Muscle of back (tissue), 13 donors: ENCODE measurements at places on chromosomes 2 and 18.

GRCh38 chr2:16321872-16322271 lies 343.8 kb downstream of the CYRIA start:
- DNase-seq: no peak

DNA sequence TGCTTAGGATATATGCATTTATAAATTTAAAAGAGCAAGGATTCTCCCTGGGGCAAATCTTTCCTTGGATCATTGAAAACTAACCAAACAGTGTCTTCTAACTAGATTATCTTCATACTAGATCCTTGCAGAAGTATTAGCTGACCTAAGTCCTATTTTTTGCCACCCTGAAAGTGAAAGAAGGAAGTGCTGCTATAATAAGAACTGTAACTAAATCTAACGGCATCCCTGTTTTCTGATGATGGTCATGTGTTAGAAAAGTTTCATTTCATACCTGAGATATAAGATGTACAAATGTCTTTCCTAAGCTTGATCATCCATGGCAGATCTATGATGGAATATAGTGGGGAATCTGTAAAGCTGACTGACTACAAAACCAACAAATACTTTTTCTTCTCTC lies 102.7 kb downstream of the MAP2 start:
- DNase-seq: no peak

GRCh38 chr2:729376-729861 lies 52.2 kb upstream of the TMEM18 start:
- DNase-seq: no peak

DNA sequence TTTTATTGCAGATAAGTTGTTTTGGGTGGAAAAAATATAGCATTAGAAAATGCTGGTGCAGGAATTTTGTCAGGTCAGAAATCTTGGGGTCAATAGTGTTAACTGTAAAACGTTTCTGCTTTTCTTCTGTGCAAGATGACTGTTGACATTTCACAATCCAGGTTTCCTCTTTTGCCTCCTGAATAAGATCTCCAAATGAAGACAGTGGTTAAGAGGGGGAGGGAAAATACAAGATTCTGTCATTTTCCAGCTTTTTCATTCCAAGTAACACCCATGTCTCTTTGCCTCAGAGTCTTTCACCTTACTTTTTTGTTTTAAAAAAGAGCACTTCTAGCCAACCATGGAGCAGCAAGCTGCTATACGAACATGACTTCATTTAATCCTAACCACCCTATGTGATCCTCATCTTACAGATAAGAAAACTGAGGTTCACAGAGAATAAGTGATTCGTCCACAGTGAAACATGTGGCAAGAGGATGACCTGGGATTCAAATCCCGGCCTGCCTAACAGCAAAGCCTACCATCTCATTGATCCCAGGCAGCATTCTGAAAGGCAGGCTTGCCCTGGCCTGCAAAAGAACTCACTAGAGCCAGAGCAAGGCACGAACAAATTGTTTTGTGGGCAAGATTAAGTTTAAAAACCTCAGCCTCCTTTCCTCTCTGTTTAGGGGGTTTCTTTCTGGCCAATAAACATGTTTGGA lies 3.0 kb downstream of the PLEK start:
- DNase-seq: no peak

GRCh38 chr2:239811111-239811781 lies 213.9 kb downstream of the NDUFA10 start:
- peak; percentile 91 for DNase-seq

GRCh38 chr18:51251625-51252024 lies 54.1 kb upstream of the MEX3C start:
- no peak for DNase-seq

DNA sequence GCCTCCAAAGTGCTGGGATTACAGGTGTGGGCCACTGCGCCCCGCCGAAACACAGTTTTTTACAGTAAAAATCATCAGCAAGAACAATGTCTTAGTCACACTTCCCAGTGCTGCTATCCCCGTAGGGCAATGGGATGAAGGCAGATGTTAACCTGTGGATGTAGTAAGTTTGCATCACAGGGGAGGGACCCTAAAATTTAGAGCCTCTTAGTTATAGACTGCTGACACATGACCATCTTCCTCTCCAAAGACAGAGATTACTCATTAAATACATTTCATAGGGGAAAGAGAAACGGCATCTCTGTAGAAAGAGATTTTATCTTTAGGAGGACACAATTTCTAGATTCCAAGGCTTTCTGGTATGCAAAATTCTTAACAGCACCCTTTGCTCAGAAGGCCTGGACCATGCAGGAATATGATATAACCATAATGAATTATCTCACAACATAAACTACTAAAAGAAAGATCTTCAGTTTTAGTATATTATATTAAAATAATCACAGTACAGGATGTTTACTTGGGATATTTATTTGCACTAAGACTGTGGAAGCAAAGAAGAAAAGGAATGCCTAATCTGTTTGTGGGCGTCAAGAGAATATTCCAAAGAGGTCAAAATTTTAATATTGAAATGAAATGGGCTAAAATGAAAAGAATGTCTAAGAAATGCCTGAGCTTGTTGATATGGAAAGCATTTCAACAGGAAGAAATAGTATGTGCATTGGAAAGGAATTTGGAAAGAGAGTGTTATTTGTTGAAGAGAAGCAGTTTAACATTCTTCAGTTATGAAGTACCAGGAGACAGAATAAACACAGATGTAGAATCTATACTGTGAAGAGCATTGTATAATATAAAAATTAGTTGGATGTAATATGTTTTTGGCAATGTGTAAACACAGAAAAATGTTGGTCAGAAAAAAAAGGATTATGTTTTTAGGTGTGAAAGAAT lies 1228.3 kb upstream of the CHAC2 start:
- DNase-seq: peak; percentile 10

GRCh38 chr2:120984452-120985173 lies 248.9 kb downstream of the GLI2 start:
- DNase-seq: no peak

DNA sequence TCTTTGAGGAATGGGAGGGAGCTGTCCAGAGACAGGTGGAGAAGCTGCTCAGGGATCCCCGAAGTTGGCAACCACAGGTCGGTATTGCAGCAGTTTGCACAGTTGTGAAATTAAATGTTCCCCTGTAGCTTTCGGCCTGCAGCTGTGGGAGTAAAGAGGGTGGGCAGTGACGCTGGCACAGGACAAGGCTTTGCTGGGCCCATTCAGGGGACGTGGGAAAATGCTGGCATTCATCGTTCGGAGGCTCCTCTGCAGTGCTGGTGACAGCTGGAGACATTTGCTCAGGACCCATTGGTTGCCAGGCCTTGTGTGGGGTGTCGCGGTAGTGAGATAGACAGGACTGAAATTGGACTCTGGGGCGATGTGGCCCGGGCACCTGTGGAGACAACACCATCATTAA lies 173.7 kb downstream of the MYCN start:
- DNase-seq: peak; percentile 27

GRCh38 chr2:39849064-39849463 lies 70.0 kb upstream of the THUMPD2 start:
- no peak for DNase-seq

- no peak for DNase-seq
Observed at GRCh38 chr18:11392292-11392691, 217.1 kb upstream of the SLC35G4 start.

- no peak for DNase-seq
Observed at GRCh38 chr2:219266886-219267285, 12.3 kb upstream of the DNAJB2 start.

- DNase-seq: no peak
Observed at GRCh38 chr2:3756306-3756705, 52.9 kb downstream of the DCDC2C start.

DNA sequence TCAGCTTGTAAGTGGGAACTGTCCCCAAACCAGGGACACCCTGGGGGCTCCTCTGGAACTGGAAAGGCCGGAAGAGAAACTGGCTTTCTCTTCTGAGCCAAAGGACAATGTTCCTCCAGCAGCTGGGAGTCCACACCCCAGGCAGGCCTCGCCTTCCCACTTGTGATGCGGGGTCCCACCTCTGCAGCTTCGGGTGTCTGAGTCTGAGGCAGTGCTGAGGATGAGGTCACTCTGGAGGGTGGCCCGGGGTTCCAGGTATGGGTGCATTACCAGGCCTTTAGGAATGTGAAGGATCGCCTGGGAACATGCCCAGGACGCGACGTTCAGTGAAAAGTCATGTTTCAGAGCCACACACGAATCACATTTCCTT lies 18.2 kb upstream of the BOK start:
- no peak for DNase-seq

DNA sequence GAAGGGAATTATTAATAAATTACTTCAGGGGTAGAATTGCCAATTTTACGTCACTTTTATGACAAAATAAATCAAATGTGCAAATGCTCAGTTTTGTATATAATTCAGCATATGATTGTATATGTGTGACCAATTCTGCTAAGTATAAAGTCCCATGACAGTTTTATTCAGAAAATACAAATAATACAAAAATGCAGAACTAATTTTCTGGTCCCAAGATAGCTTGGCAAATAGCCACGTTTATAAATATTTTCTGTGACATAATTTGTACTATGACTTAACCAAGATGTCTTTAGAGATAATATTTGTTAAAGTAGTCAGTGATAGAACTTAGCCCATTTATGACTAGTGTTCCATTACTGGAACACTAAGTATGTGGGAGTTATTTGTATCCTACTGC lies 24.2 kb upstream of the CAB39 start:
- DNase-seq: no peak

DNA sequence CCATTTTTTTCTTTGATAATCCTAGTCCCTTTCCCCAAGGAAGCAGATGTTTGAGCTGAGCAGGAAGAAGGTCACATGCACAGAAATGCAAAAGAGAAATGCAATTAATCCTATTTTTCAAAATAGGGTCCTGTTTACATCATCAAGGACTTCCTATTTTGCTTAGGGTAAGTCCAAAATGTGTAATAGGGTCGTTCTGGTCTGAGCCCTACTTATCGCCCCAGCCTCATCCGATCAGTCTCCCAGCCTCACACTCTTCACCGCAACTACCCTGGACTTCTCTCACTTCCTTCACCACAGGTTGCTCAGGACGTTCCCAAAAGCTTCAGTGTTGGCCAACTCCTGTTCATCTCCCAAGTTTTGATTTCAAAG lies 32.8 kb downstream of the FOSL2 start:
- no peak for DNase-seq

GRCh38 chr2:100248044-100248330 lies 74.3 kb downstream of the LONRF2 start:
- no peak for DNase-seq

DNA sequence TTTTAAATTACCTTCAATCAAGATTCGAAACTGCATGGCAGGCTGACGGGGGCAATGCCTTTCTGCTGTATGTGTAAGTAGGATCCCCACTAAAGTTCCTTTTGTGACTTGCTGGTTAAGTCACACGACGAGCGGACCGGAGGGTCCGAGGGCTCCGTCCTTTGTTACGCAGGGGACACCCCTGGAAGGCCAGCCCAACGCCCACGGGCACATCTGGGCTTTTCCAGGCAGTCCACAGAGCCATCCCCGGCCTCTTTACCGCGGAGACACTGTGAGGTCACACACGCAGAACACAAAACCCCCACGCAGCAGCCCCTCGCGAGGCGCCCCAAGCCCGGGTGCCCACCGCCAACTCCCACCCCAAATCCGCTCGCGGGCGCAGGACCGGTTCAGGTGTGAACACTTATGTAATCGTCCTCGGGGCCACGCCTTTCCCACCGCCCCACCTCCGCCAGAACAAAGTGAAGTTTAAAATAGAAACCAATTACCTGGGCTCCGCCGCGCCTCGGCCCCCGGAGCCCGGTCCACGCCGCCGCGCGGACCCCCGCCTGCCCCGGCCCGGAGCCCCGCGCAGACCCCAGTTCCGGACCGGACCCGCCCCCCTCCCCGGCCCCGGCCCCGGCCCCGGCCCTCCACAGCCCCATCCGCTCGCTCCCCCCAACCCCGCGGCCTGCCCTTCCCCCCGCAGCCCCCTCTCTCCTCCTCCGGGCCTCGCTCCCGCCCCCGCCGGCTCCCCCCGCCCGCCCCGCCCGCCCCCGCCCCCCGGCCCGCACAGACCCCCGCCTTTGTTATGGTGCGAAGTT lies 4.2 kb downstream of the ZNF516 start:
- peak; percentile 85 for DNase-seq

DNA sequence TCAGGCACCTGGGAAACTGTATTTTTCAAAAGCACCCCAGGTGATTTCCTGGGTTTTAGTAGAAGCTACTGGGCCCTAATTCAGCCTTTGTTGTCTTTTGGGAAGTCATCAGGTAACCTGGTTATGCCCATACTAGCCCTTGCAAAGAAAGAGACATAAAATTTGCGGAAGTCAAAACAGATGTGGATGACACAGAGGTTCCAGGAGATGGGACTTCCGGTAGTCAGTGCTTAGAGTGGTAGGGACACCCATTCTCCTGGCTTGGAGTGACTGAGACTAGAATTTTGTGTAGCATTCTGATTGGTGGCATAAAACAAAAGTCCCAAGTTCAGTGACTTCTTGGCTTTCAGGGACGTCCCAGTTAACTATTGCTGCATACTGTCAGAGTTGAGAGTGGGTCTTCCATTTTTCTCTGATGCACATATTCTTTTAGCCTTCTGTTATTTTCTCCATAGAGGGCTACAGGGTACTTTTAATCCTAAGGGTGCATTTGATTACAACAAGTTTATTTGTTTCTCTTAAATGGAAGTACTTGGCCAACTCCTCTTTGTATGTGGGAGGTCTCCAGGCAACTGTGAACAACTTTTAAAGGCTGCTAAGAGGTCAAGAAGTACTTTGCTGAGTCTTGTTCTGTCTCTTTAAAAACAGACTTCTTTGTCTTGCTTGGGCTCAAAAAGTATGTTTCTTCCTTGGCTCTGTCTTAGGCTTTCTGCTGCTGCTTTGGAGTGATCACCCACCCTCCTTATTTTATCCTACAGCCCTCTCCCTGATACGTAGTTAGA lies 8.8 kb downstream of the NAB1 start:
- no peak for DNase-seq

DNA sequence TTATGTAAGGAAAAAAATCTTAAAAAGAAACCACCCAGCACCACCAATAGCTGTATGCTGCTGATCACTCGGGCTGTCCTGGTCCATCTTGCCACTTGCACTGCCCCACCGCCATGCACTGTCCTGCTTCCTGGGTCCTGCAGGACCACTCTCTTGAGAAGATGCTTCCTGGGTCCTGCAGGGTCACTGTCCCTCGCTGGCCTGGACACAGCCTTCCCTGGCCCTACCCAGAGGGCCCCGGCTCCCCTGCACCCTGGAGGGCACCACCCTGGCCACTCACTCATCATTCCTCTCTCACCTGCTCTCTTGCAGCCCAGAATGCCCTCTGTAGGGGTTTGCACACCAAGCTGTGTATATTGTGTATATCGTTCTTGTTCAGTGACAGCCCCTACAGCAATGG lies 2.4 kb upstream of the OTOS start:
- no peak for DNase-seq

- no peak for DNase-seq
Observed at GRCh38 chr2:200377355-200378336, 71.2 kb downstream of the SPATS2L start.

DNA sequence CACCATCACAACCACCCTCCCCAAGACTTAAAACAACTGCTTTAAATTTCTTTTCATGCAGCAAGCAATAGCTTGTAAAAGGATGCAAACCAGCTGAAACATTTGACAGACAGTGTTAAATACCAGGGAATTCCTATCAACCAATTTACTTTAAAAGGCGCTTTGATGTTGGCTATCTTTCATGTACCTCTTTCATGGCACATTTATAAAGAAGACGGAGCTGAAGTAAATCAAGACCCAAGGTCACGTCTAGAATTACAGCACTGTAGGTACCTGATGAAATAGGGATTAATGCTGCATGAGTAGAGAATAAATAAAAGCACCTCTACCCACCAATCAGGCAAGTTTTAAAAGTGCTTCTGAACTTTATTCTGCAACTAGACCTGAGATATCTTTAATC lies 78.9 kb downstream of the SRBD1 start:
- no peak for DNase-seq
